ENCODE measurements at places on chromosomes 2 and 18.

DNA sequence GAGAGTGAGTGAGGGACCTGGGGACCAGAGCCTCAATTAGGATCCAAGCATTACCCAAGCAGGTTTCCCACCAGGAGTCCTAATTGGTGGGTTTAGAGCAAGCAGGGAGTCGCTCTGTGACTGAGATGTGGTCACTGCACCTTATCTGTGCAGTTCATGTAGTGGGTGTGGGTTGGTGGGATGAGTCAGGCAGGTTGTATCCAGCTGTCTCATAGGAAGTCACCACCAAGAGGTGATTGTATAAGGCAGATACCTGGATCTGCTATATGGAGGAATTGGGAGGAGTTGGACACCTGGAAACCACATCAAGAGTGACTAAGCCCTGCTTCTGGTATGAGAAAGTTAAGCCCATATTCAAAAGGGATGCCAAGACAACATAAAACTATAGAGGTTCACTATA lies 106.8 kb downstream of the ARHGAP28 start:
- no peak for DNase-seq

- DNase-seq = no peak
These were observed 5.7 kb downstream of the GREB1 start for GRCh38 chr2:11539317-11540147.

DNA sequence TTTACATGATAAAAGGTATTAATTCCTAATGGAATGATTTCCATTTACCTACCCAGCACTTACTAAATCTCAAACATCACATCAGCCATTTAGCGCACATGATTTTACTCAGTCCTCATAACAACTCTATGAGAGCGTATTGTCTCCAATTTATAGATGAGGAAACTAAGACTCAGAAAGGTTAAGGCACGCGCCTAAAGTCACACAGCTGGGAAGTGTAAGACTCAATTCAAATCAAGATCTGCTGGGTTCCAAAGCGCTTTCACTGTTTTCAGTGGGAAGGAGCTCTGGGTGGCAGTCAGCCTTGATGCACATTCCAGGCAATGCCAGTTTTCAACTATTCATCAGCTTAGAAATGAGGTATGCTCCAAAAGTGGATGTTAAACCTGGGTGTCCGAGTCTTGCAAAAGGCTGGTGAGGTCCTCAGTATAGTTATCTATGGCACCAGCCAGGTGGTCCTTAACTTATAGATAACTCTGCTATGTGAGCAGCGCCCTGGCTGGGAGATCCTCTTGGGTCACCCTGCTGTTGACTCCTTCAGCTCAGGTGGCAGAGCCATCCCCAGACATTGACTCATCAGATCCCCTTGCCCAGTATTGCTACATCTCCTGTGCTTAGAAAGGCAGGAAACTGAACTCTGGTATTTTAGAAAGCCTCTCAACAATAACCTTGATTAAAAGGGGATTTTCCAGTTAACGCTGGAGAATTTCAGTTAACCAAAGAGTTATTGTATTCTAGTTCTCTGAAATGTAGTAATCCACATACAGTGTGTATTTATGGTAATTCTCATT lies 47.1 kb downstream of the SLC4A1AP start:
- no peak for DNase-seq

- DNase-seq = no peak
These were observed 253.3 kb upstream of the OSR1 start for GRCh38 chr2:19611491-19612332.

- DNase-seq = no peak
These were observed 80.0 kb downstream of the MAP4K3 start for GRCh38 chr2:39356922-39357639.

GRCh38 chr18:4551001-4551360 lies 95.9 kb upstream of the DLGAP1 start:
- DNase-seq = no peak

- DNase-seq = no peak
These were observed 14.2 kb upstream of the DSG1 start for GRCh38 chr18:31303771-31304170.

GRCh38 chr2:23596316-23596885 lies 211.4 kb downstream of the KLHL29 start:
- no peak for DNase-seq

- no peak for DNase-seq
These were observed 243.2 kb upstream of the HDAC4 start for GRCh38 chr2:239644011-239644410.

- no peak for DNase-seq
These were observed 79.0 kb upstream of the CTDP1 start for GRCh38 chr18:79600596-79600995.

DNA sequence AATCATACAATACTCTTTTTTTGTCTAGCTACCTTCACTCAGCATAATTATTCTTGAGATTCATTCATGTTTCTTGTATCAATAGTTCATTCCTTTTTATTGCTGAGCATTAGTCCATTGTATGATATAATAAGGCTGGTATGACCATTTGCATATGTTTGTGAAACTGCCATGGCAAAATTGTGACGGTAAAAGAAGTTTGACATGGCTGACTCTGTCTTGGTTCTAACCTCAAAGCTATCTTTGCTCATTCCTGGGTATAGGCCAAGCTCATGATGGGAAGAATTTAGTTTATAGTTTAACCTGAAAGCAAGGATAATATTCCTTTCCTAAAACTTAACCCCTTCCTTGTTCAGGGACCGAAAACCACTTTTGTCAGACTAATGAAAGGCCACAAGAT lies 46.4 kb downstream of the COMMD1 start:
- DNase-seq = no peak

- DNase-seq = no peak
These were observed 387.5 kb downstream of the CDH2 start for GRCh38 chr18:27789406-27789805.

GRCh38 chr2:121071034-121071504 lies 213.9 kb downstream of the TFCP2L1 start:
- DNase-seq = peak; percentile 8

DNA sequence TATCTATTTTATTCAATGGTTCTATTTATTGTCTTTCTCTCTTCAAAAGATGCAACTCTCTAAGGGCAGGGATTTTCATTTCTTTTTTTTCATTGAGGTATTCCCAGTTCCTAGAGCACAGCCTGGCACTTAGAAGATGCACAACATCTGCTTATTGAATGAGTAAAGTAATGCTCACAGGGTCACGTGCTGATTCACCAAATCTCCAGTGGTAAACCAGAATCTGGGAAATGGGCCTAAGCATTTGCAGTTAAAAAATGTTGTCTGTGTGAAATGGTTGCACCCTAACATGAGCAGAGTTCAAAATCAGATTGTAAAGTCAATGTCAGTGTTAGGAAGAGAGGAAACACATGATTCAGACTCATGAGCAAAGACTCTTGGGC lies 15.8 kb downstream of the SLC8A1 start:
- no peak for DNase-seq

DNA sequence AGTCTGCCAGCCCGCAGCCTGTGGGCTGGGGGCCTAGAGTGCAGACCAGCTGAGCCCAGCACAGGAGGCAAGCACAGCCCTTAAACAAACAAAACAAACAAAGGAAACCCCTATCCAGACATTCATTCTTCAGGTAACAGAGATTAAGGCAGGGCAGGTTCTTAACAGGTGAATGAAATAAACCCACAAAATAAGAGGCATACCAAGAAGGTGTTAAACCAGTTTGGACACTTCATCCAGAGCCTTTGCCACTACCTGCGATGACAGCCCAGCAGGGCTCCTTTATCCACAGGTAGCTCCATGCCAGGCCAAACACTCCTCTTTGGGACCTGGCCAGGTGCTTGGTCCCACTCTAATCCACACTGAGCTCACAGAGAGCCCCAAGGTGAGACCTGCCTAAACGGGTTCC lies 209.7 kb upstream of the SIX2 start:
- no peak for DNase-seq

- DNase-seq = no peak
These were observed 143.5 kb upstream of the NCK2 start for GRCh38 chr2:105600949-105601794.

DNA sequence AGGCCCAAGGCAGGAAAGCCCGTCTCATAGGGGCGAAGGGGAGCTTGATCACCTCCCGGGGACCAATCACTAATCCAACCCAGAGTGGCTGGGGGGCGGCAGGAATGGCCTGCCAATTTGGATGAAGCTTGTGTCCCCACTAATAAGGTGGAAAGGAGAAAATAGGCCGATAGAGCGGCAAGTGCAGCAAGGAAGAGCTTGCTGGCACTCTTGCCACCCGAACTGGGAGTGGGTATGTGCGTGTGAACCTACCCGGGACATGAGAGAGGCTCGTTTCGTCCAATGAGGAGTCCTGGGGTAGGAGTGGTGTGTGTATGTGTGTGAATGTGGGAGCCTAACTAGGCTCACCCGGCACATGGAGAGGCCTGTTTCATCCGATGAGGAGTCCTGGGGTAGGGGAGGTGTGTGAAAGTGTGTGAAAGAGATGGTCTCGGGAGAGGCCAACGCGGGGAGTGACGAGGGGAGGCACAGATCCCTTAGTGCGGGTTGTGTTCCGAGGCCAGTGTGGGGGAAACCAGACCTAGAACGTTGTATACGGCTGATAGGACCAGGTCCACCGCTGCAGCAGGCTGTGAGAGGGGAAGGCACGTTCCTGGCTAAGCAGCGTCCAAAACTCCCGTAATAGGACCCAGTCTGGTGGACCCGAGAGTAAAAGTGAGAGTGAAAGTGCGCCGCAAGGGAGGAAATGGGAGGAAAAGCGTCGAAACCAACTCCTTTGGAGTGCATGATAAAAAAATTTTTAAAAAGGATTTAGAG lies 47.1 kb upstream of the SELENOI start:
- peak; percentile 20 for DNase-seq

DNA sequence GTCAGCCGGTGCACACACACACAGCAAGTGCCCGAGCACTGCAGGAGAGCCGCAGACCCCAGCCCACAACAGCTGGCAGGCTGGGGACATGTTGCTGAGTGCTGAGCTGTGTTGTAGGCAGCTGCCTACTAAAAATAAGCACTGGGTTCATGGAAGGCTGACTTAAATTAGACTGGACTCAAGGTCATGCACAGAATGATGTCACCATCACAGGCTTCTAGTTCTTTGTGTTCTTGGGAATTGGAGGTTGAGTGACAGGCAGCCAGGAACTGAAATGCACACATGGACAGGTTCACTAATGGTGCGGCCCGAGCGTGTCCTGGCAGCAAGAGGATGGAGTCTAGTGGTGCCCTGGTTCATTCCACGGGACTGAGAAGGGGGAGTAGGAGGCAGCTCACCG lies 71.3 kb downstream of the VWA3B start:
- DNase-seq = no peak

DNA sequence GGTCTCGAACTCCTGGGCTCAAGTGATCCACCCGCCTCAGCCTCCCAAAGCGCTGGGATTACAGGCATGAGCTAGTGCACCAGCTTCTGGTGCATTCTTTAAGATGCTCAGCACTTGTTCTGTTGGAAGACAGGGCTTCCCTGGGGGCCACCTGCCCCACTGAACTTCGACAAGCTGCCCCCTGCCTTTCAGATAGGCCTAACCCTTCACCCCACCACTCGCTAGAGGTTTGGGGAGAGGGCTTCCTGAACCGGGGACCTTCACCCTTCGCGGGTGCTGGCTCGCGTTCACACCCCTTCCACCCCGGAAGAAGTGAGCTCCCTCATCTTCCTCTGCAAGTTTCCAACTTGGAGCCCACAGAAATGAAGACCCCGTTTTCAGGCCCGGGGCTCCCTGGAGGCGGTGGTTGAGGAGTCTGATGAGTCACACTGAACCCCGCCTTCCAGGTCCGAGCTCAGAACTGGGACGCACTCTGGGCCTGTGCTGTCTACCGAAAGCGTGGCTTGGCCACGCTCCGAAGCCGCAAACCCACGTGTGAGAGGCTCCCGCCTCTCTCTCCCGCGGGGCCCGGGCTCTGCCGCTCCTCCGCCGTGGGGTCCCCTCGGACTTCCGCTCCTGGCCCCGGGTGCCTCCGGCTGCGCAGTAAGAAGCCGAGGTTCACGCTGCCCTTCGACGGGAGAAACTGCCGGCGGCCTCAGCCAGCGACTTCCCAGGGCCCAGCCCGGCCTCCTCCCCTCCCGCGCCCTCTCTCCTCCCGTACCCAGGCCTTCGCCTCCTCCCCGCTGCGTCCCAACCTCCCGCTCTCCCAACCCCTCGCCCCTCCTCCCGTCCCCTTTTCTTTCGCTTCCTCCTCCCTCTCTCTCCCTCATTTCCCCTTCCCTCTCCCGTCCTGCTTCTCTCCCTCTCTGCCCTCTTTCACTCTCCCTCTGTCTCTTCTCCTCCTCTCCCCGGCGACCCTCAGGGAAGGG lies 47.5 kb upstream of the SP3 start:
- no peak for DNase-seq

DNA sequence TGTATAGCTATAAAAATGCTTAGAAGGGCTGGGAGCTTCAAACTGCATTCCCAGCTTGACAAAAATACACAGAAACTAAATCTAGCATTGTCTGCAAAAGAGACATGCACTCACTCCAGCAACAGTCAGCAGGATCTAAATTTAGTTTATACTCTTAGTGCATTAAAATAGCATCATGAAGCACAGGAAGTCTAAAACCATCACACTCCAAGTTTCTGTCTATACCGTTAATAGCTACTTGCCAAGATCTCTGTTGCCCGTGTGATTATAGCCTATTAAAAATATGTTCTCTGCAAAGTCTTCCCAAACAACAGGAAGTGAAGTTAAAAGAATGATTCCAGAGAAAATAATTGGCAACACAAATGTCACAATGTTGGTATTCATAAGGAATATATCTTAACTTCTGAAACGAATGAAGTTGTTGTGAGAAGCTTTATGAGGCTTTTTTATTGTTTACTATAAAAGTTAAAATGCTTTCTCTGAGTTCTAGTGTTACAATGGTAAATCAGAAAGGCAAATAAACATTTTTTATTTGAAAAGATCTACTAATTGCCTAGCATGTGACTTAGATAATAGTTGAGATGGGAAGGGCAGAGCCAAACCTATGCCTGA lies 184.2 kb downstream of the ZNF385B start:
- DNase-seq = no peak

GRCh38 chr2:233258211-233258610 lies 6.7 kb downstream of the ATG16L1 start:
- DNase-seq = no peak

DNA sequence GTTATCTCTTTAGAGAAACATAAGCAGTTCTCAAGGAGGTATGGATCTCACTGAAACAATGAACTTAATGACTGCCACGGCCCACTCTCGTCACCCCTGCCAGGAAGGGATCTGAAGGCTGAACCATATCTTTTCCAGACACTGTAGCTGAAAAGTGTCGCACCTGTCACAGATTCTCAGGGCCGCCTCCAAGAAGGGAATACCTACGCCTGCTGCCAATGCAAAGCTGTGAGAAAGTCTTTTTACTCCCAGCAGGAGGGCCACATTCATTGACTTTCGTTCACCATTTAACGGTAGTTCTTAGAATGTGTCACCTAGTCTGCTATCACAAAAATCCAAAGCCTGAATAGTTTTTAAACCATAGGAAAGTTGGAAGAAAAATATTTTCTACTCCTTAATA lies 66.7 kb upstream of the SH3BP4 start:
- no peak for DNase-seq

Data from stimulated activated CD4-positive, alpha-beta T cell treated with anti-CD3 and anti-CD28 coated beads, Interleukin-12 subunit alpha, Interleukin-12 subunit beta, amount 100 ng/mL, for 24 hours (primary cell).